ENCODE measurements at places on chromosomes 4 and X.

- DNase-seq = no peak
These were observed 157.3 kb downstream of the CPEB2 start for GRCh38 chr4:15159477-15160019.

GRCh38 chrX:42732506-42732905 lies 45.5 kb downstream of the PPP1R2C start:
- no peak for DNase-seq

DNA sequence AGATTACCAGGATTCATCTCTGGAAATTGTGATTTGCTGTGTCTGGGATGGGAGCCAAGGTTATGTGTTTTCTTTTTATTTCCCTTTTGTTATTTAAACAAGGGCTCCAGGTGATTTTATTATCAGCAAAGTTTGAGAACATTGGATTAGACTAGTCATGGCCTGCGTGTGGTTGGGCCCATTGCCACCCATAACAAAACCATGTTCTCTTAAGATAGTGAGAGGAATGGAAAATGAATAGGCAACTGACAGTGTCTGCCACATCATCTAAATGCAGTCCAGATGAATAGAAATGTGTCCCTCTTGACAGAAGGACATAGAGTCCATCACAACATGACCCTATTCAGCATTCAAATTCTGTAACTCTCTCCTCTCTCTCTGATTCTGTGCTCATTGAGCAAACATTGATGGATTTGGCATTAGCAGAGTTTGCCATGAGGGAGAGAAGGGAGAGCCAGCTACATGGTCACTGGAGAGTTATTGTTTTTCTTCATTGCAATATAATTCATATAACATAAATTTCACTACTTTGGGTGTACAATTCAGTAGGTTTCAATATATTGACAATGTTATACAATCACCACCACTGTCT lies 11.7 kb downstream of the XK start:
- DNase-seq = no peak

GRCh38 chr4:167469436-167469835 lies 235.1 kb upstream of the SPOCK3 start:
- DNase-seq = no peak

- DNase-seq = no peak
These were observed 168.5 kb upstream of the USP38 start for GRCh38 chr4:143016171-143016570.

- DNase-seq = no peak
These were observed 89.7 kb upstream of the TFDP3 start for GRCh38 chrX:133307637-133308498.

DNA sequence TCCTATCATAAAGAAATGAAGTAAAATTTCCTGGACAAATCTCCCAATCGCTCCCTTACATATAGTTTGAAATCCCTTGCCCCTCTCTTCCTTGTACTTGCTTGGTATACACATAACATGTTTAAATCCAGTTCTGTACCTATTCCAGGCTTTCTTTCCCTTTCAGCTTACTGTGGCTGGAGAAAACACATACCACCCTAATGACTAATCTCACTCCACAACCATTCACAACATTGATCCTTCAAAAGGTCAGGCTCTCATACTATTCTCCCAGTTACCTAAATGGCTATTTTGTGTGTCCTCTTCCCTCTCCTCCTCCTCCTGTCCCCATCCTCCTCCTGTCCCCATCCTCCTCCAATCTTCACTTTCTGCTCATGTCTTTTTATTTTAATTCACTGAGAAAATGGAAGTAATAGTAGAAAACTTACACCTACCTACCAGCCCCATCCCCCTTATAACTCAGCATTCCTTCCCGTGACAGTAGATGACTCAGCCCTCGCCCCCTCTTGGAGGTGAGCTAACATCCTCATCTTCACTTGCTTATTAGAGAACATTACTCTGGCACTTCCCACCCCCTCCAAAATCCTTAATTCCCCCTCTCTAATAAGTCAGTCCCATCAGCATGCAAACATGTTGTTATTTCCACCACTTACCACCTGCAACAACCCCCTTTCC lies 77.5 kb downstream of the IL15 start:
- DNase-seq = no peak

DNA sequence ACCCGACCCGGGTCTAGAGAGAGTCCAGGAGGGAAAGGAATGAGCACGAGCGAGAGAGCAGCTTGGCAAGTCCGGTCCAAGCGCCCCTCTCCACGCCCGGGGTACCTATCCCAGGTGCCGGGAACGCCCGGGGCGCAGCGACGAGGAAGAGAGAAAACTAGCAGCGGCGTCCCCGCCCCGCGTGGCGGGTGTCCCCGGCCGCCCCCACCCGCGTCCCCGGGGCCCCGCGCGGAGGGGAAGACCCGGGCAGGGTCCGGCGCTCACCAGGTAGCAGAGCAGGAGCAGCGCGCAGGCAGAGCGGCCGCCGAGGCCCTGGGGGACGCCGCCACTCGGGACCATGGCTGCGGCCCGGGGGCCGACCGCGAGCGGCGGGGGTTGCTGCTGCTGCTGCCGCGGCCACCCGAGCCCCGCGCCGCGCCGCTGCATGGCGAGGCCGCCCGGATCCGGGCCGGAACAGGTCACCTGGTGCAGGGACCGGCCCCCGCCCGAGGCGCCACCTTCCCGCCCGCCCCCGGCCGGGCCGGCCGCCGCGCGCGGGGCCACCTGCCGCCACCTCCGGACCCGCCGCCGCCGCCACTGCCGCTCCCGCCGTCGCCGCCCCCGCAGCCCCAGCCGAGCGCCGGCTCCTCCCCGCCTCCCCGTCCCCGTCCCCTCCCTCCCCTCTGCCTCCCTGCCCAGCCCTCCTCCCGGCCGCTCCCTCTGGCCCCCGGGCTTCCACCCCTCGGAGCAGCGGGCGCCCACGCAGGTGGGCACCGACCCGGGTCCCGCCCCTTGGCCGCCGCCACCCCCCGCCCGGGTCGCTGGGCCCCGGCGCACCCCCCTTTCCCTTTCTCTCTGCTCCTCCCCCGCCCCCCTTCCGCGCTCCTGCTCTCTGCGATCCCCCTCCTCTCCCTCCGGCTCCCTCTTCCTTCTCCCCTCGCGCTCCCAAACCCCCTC lies at the start of gene SEL1L3:
Gene SEL1L3 (minus strand): TSS at position 578 of the 936 bp plus-strand sequence. CDS start 152 bp downstream, at position 426.
- DNase-seq = no peak

DNA sequence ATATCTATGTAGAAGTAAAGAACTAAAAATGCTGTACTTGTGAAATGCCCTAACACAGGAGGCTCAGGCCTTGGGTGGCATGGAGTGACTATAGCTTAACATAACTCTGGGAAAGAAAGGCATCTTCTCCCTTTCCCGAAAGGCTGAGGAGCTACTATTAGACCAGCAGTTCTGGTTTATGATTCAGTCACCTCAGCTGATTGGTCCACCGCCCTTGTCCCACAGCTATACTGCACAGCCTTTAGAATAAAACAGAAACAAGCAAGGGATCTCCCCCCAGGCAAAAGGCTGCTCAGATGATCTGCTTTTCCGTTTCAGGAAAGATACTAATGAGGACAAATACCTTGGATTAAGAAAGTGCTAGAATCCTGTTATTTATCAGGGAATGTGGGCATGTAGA lies 171.3 kb downstream of the SNCA start:
- DNase-seq = no peak

- DNase-seq = no peak
These were observed 116.6 kb downstream of the IRF2 start for GRCh38 chr4:184357772-184358171.

DNA sequence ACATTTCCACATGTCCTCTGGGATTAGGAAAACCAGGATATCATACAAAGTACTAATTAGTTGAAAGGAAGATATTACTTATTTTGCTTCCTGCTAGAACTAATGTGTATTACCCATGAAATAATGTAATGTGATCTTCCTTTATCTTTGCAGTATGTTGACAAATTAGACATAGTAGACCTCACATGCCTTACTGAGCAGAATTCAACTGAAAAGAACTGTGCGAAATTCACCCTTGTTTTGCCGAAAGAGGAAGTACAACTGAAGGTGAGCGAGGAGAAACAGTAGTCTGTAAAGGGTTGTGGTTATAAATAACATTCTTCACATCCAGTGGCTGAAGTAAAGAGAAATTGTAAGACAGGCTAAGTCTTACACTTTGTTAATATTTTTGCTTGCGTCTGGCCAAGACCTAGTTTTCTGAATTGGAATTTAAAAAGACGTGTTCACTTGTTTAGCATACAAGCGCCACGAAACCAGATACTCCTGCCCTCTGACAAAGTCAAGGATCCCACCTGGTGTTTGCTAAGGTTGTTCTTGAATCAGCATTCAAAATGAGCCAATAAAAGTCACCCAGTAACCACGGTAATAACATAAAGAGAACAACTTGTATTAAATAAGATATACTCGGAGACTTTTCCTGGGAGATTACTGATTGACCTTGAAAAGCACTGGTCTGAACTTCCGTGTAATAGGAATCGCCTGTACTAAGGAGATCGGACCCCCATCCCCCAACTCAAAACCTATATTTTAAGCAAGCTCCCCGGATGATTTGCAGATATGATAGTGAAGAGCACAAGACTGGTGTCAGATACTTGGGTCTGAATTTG lies 16.9 kb downstream of the STAP1 start:
- DNase-seq = peak; percentile 72

DNA sequence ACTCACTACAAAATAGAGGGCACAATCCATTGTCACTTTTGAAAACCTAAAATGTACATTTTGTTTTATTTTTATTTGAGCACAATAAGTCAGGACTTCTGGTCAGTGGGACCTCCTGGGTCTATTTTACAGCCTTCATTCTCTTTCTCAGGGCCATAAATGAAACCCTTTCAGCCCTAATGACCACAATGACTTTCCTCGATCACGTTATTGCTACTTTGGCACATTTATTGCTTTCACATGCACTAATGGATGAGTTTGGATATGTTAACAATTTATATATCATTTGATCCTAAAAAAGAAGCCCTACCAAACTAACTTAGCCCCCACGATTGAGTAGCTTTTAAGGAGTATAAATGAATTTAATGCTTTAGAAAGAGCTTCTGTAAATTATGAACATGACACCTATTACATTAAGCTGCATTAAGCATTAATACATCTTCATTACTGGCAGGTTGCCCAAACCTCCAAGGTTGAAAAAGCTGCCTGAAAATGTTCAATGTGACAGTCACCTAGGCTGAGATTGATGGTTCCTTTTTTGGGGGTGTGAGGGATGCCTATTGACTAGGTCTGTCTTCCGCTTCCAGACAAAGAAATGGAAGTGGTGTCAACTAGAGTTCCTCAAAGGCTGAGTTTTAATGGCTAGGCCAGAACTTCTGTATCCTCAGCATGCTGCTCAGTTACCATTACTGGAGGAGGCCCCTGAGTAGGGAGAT lies 296.4 kb downstream of the GPAT3 start:
- DNase-seq = no peak

DNA sequence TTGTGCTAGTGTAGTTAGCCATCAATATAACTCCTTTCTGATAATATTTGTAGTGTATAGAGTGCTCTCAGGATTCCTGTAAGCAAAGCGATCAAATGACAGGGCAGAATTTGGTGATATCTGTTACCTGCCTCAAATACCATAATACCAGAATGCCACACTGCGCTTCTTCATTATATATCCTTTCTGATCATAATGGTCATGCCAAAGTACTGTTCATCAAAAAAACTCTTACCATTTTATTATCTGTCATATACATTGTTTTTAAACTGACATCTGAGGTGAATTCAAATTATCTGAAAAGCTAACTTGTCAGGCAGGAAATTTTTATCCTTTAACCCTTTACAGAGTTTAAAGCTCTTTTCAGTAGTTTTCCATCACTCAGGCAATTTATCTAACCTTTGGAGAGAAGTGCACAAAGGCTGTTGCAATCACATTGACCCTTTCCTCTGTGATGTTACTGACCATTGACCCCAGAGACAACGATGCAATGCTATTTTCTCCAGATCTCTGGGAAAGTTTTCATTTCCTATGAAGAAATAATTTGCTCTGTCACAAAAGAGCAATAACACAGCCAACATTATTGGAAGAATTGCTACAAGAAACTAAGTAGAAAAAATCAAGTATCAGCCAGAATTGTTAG lies 37.4 kb downstream of the UGT2B4 start:
- no peak for DNase-seq

- no peak for DNase-seq
These were observed 413.6 kb upstream of the CXorf51A start for GRCh38 chrX:147228153-147228552.

GRCh38 chrX:76428243-76429130 lies 977 bp downstream of the MAGEE1 start:
- no peak for DNase-seq

- no peak for DNase-seq
These were observed 65.8 kb downstream of the AFAP1 start for GRCh38 chr4:7873881-7874280.
